ENCODE measurements at places on chromosomes 5 and 9.

- no peak for DNase-seq
These were observed 43.5 kb downstream of the RUSC2 start for GRCh38 chr9:35533398-35533797.

GRCh38 chr5:89397096-89397495, 514.1 kb upstream of the MEF2C start:
- no peak for DNase-seq

DNA sequence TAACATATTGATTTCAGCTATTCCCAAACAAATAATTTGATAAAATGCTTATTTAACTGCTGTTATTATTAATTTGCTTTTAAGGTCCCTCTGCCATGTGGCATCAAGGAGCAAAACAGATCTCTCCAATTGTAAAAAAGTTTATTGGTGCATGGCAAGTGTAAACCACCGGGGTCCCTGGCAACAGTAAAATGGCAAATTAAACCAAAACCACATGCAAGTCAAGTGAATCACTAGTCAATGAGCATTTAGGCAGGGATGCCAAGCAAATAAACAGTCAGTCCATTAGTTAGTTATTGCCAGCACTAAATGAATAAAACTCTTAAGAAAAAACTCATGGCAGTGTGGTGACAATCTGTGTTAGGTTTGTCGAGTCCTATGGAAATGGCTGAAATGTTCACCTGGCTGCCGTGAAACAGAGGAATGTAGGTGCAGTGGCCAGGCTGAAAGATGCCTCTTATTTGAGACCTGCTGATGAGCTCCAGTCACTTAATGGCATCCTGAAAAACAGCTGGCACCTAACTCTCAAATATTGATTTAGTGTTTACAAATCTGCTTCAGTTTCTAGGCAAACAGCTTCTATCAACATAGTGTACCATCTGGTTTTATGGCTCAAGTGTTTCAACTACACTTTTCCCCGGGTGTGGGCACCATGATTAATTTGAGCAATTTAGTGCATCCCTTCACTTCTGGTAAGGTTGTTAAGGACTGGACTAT, 296.5 kb upstream of the ITGA1 start:
- DNase-seq, result no peak

DNA sequence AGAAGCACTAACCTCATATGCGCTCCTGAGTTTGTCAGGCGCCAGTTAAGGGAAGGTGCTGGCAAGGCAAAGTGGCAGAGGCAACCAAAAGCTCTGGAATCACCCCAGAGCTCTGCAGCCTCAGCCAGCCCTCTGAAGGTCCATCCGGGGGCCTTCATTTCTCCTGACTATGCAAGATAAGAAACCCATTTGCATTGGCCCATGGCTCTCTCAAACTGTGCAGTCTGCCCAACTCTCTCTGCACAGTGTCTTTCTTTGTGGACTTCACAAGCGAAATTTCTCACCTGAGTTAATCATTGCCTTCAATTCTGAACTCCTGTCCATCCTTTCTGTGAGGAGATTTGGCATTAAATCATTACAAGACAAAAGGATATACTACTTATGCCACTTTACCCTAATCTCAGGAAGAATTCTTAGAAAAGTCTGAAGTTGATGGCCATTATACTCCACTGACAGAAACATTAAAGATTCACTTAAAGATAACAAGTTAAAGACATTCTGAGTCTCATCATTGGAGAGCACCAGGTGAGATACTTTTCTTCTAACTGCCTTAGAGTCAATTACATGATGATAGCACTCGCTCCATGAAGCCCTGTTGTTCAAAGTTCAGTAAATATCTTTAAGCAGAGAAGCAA, 235.6 kb downstream of the SPOCK1 start:
- DNase-seq, result no peak

GRCh38 chr9:82109626-82110025, 121.1 kb downstream of the SPATA31D1 start:
- DNase-seq, result no peak

DNA sequence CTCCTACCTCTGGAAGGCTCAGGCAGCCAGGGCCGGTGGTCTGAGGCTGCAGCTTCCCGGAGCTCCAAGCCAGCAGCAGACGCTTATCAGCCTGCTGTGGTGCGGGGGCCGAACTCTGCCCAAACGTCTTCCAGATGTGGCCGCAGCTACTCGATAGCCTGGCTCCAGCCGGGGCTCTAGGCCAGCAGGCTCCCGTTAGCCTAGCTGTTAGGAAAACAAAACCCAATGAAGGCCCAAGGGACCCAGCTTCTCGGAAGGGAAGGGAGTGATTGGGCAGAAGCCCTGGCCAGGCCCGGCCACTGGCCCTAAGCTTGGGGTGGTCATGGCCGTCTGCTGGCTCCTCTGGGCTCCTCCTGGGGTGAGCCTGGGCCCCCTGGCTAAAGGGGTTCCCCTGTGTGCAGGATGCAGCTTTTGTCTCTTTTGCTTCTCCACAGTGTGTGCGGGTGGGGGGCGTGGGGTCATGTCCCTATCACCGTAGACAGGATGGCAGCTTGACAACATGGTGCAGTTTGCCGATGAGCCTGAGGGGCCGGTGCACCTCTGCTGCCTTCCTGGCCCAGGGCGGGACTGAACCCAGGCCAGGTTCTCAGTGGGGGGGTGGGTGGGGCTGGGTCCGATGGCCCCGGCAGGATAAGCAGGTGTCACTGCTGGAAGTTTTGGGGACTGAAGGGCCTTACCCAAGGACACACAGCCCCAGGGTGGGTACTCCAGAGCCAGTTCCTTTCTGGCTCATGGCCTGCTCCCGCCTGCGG, 18.7 kb downstream of the MYMK start:
- no peak for DNase-seq

- no peak for DNase-seq
These were observed 1278.2 kb downstream of the CDH12 start for GRCh38 chr5:21574961-21575360.

DNA sequence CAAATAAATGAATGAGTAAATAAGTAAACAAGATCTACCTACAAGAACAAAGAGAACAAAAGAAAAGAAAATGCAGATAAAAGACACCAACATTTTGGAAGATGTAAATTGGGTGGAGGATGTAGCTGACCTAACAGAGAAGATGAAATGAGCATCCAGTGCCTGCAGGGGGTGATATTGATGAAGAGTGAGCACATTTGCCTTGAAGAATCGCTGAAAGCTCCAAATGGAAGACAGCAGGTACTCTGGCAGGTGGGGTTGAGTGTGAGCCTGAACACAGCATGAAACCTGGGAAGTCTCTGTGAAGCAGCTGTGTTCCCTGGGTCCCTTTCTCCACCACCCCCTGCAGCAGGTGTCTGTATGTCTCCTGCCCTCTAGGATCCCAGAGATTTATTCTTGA, 125.6 kb downstream of the NXNL2 start:
- no peak for DNase-seq

All from SIG-M5 (cell line).